ENCODE measurements at places on chromosomes 13 and 19.

- DNase-seq = no peak
Observed at GRCh38 chr13:113915786-113916329, 52.0 kb upstream of the GAS6 start.

- DNase-seq = no peak
Observed at GRCh38 chr19:6340493-6341201, 7.2 kb upstream of the ACER1 start.

- no peak for DNase-seq
Observed at GRCh38 chr13:75345193-75345592, 136.8 kb downstream of the TBC1D4 start.

DNA sequence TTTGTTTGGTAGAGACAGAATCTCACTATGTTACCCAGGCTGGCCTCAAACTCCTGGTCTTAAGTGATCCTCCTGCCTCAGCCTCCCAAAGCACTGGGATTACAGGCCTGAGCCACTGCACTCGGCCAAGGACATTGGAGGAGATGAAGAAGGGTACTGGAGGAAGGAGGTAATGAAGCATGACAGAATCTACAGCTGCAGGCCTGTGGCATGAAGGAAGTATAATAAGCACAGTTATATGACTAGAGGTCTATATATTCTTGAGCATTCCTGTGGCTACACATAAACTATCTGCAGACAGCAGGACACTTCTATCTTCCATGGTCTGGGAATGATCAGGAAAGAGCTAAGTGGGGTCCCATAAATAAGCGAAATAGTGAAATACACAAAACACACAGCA lies 18.2 kb downstream of the ZNF565 start:
- DNase-seq = no peak

DNA sequence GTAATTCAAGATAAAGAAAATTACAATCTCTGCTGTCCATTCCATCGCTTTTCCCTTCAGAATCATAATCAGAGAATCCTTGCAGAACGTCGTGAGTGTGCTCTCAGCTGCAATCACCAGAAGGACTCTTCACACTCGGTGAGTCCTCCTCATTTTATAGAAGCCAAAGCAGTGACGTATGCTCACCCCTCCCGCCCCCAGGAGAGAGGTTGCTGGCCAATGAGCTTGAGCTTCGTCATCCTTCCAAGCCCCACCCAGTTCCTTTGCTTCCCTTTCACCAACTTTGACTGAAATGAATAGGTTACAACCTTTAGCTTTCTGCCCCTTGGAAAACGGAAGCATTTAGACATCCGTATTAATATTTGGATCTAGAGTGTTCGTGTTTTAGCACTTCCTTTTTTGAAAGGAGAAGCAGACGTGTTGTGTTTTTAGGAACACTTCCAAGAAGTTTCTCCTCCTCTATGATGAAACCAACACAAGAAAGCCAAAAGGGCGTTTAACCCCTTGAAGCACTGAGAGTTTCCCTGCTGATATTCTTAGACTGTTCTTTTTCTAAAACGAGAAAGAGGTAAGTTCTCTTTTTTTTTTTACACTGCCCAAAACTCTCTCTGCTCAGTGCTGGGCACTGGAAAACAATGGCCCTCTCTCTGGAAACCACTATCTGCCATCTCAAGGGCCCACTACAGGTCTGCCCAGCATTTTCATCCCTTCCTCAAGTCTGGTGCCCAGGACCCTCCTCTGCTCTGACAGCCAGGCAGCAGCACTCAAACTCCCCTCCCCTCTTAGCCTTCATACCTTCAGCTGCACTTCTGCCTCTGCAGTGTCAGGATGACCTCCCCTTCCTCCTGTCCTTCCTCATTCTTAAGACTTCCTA lies 44.3 kb upstream of the CEACAM21 start:
- DNase-seq = peak; percentile 87

DNA sequence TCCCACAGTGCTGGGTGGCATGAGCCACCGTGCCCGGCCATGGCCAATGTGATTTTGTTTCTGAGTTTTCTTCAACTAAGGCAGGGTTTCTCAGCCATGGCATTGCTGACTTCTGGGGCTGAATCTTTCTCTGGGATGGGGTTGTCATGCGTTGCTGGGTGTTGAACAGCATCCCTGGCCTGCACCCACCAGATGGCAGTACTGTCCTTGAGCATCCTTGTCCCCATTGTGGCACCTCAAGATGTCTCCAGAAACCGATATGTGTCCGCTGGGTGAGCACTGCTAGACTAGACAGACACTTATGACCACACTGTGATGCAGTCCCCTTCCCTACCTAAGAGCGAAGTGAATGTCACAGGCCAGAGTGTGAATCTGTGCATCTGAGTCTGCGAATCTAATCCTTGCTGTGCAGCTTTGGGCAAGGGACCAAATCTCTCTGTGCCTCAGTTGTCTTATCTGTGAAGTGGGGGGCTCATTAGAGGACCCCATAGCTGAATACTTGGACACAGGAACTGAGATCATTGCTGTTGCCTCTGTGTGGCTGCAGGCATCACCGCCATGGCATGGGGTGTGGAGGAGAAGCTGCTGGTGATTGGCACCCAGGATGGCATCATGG lies 50.3 kb upstream of the SIN3B start:
- DNase-seq = peak; percentile 52

- DNase-seq = no peak
Observed at GRCh38 chr13:79847882-79848592, 367.1 kb downstream of the NDFIP2 start.

- no peak for DNase-seq
Observed at GRCh38 chr19:38207543-38207942, 16.5 kb downstream of the DPF1 start.

DNA sequence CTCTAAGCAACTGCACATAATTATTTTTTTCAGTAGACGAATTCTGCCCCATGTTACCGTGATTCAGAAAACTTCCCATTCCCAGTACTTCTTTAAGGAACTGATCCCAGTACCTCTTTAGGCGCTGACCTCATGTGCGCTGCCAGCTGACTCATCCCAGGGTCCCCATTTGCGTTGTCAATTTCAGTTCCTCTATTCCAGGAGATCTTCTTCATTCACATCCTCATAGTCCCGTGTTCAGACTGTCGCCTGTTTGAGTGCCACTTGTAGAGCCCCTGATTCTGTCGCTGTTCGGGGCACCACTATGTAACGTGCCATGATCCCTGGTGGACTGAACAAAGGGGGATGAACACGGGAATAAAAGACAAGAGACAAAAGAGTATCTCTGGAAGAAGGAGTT lies 16.4 kb downstream of the FPR3 start:
- no peak for DNase-seq

DNA sequence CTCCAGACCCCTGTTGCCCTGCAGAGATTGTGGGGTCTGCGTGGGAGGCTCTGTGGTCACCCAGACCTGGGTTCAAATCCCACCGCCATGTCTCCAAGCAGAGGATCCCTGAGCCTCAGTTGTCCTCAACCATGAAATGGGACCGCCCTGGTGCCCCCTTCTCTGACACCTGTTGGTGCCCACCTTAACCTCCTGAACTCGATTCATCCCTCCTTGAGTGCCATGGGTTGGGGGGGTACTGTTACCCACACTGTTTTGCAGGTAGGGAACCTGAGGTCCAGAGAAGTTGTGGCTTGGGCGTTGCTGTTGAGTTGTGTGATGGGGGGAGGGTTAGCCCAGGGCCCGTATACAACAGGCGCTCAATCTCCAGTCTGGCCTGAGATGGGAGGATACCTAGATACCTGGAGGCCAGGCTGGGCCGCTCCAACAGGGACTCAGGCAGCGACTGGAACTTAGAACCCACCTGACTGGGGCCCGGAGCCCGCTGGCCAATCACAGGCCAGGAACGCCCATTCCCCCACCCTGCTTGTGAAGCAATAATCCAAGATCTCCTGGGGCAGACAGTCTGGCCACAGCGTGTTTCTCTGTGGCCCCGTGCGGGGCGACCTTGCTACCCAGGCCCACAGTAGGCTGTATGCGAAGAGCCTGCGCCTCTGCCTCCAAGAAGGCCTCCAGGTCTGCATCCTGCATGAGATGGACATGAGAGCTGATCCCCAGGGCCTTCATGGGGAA lies 2.8 kb downstream of the ARID3A start:
- DNase-seq = no peak

DNA sequence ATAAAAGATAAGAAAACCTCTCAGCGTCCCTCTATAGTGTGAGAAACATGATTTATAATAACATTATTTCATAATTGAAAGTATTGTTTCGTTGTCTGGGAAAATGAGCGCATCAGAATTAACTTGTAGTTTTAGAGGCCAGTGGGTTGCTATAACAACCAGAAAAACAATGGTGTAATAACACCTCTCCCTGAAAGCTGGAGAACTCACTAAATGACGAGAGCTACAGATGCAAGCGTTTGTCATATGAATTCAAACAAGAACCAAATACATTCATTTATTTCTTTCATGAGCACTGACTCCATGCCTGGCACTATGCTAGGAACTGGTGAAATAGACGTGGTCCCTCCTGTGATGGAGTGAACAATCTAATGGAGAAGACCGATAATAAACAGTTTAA lies 16.3 kb downstream of the KBTBD7 start:
- DNase-seq = no peak

- DNase-seq = peak; percentile 50
Observed at GRCh38 chr19:46924874-46925547, 64.2 kb downstream of the ARHGAP35 start.

GRCh38 chr13:44352202-44352601 lies 21.4 kb upstream of the SERP2 start:
- no peak for DNase-seq

DNA sequence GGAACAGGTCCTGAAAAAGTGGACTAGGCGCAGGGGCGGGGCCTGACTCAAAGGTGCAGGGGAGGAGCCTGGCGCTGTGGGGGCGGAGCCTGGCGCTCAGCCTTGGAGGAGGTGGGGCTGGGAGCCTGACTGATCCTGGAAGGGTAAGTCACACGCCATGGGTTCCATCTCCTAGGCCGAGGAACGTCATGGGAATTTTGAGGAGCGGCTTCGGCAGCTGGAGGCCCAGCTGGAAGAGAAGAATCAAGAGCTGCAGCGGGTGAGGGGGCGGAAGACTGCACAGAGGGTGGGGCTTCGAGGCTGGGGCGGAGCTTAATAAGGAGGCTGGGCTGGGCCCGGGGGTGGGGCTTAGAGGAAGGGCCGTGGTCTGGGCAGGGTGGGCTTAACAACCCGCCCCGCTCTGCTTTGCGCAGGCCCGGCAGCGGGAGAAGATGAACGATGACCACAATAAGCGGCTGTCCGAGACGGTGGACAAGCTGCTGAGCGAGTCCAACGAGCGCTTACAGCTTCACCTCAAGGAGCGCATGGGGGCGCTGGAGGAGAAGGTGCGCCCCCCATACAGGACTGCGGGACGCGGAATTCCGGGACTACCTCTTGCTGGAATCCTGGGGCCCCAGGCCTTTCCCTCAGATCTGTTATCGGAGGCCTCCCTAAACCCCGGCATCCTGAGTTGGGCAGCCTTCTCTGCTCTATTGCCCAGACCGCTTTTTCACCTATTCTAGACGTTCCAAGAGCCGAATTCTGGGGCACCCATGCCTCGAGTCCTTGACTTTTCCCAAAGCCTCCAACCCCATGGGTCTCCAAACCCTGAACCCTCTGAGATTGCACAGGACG lies 14.5 kb downstream of the PPFIA3 start:
- DNase-seq = peak; percentile 79

DNA sequence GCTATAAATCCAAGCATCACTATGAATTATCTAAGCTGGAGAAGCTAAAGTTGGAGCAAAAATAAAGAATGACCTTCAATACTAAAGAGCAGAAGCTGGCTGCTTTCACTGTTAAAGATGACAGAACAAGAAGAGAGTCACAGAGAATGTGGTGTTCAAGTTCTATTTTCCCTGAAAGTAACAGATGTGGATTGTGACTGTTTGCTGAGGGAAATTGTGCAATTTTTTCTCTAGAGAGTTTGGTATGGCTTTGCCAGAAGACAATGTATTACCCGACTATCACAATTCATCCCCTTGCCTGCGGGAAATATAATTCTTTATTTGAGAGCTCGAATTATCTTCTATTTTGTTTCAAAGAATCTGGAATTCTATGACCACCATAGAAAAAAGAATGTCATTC lies 83.1 kb downstream of the TNFSF13B start:
- no peak for DNase-seq

GRCh38 chr13:25843692-25844091 lies 208.1 kb downstream of the SHISA2 start:
- no peak for DNase-seq

DNA sequence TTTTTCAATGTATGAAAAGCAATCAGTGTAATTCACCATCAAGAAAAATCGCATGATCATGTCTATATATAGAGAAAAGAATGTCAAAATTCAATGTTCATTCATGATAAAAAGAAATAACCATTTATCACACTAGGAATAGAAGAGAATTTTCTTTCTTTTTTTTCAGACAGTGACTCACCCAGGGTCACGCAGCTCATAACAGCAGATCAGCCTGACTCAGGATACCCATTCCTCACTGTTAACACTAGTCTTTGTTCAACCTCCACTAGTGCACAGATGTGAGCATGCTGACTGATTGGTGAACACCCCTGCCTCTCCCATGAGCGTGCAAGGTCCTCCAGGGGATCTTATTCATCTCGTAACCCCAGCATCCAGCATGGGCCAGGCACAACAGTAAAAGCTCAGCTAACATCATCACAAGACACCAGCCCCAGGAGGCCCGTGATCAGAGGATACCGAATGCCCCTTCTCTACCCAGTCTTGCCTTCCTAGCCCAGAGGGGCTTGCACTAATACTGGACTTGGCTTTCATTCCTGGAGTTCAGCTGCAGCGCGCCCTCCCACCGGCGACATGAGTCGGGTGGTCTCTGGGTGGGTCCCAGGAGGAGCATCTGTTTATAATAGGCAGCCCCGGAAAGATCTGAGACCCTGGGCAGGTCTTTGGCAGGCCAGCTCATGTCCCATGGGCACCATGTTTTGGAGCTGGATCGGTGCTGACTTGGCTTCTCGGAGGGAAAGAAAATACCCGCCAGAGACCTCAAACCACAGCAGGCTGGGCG lies 539.5 kb upstream of the SLC10A2 start:
- no peak for DNase-seq

GRCh38 chr13:40168425-40169166 lies 497.8 kb downstream of the FOXO1 start:
- no peak for DNase-seq

- DNase-seq = no peak
Observed at GRCh38 chr19:12346896-12347295, 13.5 kb upstream of the ZNF563 start.

GRCh38 chr13:80030491-80030890 lies 310.4 kb downstream of the SPRY2 start:
- peak; percentile 23 for DNase-seq

DNA sequence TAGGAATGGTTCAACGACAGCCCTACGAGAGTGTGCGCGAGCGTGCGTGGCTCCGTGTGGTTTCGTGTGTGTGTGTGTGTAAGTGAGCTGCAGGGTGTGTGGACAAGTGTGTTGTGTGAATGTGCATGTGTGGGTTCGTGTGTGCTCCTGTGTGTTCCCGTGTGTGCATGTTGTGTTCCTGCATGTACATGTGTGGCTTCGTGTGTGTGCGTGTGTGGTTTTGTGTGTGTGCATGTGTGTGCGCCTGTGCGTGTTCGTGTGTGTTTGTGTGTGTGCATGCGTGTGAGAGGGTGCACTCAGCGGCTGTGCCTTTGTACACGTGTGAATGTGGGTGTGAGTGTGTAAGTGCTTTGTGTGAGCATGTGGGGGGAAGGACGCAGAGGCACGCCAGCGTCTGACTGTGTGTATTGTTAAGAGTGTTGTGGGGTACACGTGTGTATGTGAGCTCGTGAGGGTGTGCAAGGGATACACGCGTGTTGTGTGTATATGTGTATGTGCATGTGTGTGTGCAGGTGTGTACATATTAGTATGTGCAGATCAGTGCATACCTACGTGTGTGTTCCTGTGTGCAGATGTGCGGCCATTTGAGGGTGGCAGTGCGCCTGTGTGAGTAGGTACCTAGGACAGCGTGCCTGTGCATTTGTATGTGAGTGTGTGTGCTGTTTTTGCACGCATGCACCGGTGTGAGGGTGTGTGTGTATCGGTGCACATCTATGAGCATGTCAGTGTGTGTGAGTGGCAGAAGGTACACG lies 24.3 kb upstream of the ONECUT3 start:
- DNase-seq = no peak

All from left cardiac atrium (tissue), 4 donors.